Effector memory CD8-positive, alpha-beta T cell (primary cell): ENCODE measurements at places on chromosomes 1 and 21.

GRCh38 chr1:200588698-200589097, 31.9 kb downstream of the KIF14 start:
- no peak for DNase-seq

GRCh38 chr1:15618655-15619525, 1.6 kb downstream of the DDI2 start:
- DNase-seq: no peak

GRCh38 chr1:223000632-223001031, 142.4 kb downstream of the TLR5 start:
- no peak for DNase-seq

- DNase-seq: no peak
Observed at GRCh38 chr1:4022715-4023114, 122.6 kb upstream of the C1orf174 start.

- DNase-seq: no peak
Observed at GRCh38 chr1:221823561-221823960, 81.7 kb upstream of the DUSP10 start.

GRCh38 chr1:204285436-204286305, 71.9 kb upstream of the GOLT1A start:
- no peak for DNase-seq

- DNase-seq: no peak
Observed at GRCh38 chr1:234721476-234722269, 111.7 kb upstream of the IRF2BP2 start.

DNA sequence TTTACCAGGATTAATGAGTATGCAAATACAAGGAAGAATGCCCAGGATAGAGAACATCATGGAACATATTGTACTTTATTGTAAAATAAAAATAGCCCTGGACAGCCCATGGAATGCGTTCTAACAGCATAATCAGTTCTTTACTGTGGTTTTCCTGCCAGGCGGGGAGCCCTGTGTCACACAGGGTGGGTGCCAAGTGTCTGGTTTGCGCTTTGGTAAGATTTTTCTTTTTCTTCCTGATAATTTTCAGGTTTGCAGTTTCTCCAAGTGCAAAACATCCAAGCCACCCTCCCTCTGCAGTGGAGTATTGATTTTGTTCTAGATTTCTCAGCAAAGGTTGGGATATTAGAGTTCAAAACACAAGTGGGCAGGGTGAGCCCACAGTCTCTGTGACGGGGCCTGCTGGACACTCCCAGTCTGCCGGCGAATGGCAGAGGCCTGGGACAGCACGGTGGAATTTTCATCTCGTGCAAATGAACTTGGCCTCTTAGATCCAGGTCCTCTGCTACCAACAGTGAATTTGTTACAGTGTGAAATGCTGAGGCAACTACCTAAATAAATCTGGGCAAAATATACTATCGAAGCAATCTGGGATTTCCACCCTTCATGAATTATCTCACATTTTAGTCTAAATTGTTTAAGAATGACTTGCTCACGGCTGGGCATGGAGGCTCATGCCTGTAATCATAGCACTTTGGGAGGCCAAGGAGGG, 15.6 kb upstream of the KCNJ15 start:
- no peak for DNase-seq

DNA sequence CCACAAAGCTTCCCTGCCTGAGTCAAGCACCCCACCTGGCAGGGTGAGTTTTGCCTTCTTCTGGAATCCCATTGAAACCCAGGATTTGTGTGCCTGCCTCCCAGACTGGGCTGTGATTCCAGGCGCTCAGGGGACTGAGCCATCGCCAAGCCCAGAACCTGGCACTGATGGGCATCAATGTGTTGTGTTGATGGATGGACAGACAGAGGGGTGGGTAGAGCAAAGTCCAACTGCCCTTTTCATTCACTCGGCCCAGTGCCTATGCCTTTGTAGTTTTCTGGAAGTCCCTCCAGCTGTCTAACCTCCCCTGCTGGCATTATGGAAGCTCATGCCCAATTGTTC, 66.0 kb upstream of the LAPTM5 start:
- DNase-seq: no peak

- no peak for DNase-seq
Observed at GRCh38 chr1:165896277-165896676, 68.9 kb downstream of the UCK2 start.

- no peak for DNase-seq
Observed at GRCh38 chr1:178506669-178507068, 6.2 kb upstream of the TEX35 start.

- DNase-seq: no peak
Observed at GRCh38 chr1:172382406-172382805, 38.1 kb upstream of the C1orf105 start.
